ENCODE measurements at places on chromosomes 2 and 18.
A peak's percentile ranks its signal among the peaks of the same experiment; 100 is the strongest.

- no peak for DNase-seq
Measured at GRCh38 chr2:68237404-68237803, 14.9 kb downstream of the PPP3R1 start.

DNA sequence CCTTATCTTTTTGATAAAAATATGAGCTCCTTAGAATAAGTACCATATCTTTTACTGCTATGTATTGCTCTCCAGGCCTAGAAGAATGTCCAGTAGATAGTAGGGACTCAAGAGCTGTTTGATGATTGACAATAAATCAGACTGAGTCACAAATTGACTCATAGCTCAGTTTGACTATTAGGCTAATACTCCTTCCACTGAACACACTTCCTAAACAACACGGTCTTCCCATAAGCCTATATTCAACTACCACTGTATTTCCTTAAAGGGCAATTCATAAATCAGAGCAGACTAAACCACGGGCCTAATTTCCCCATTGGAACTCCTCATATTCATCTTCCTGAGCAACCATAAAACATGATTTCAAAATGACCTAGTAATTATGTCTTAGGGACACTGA, 258.5 kb downstream of the ALK start:
- no peak for DNase-seq

DNA sequence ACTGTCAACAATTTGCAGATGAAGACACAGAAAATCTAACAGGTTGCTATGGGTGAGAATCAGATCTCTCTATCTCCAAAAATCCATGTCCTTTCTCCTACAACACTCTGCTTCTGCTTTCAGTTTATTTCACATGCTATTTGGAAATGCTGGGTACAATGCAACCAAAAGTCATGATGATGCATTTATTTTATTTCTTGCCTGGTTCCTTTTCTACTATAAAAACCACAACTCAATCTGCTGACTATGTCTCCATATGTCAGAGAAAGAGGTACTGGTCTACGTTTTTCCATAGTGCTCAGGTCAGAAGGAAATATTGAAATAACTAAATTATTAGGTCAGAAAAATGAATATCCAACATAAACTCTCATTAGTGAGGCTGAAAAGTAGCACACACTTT, 20.5 kb downstream of the RAD51AP2 start:
- no peak for DNase-seq

- no peak for DNase-seq
Measured at GRCh38 chr18:62991959-62992358, 276.6 kb downstream of the PHLPP1 start.

- no peak for DNase-seq
Measured at GRCh38 chr2:2075875-2076529, 255.1 kb downstream of the MYT1L start.

GRCh38 chr2:121530212-121530705, 421 bp upstream of the RNU4ATAC start:
- peak; percentile 94 for DNase-seq

- no peak for DNase-seq
Measured at GRCh38 chr18:58201733-58202730, 158.0 kb downstream of the NEDD4L start.

GRCh38 chr2:12702168-12703121, 14.3 kb upstream of the TRIB2 start:
- DNase-seq = no peak

DNA sequence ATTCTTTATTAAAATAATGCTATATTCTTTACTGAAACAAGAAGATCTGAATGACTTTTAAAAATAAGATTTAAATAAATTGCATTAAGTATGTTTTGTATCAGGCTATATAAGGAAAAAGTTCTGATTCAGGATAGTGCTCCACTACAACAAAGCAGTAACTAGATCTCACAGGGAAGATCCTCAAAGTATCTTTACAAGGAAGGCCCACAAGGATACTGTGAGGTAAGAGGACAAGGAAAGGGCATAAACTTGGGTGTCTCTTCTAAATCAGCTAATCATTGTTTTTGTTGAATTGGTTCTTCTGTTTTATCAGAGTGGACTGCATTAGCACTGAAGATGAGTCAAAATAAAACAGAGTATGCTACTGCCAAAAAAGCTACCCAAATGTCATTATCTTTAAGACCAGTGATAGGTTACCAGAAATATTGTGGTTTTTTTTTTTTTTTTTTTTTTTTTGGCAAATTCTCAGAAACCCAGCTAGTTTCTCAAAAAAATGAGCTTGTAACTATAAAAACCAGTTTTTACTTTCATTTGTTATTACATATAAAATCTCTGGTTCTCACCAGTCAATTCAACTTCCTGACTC, 160.9 kb downstream of the BAZ2B start:
- DNase-seq = no peak

GRCh38 chr2:238730001-238730669, 117.8 kb upstream of the TWIST2 start:
- no peak for DNase-seq

GRCh38 chr2:1628893-1629292, 115.4 kb downstream of the PXDN start:
- DNase-seq = no peak

DNA sequence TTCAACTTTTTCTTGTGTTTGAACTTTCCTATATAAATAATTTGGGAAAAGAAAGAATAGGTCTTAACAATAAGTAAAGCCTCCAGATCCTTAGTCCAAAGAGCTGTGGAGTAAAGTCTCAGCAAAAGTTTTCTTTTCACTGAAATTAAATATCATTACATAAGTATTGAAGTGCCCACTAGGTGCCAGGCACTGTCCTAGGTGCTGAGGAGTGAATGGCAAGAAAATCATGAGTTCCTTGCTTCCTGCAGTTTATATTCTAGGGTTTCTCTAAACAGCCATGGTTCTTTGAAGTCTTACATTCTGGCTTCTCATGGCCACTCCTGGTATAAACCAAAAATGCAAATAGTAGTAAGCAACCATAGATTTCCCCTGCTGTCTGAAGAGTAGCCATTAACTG, 59.7 kb downstream of the SPP2 start:
- no peak for DNase-seq

DNA sequence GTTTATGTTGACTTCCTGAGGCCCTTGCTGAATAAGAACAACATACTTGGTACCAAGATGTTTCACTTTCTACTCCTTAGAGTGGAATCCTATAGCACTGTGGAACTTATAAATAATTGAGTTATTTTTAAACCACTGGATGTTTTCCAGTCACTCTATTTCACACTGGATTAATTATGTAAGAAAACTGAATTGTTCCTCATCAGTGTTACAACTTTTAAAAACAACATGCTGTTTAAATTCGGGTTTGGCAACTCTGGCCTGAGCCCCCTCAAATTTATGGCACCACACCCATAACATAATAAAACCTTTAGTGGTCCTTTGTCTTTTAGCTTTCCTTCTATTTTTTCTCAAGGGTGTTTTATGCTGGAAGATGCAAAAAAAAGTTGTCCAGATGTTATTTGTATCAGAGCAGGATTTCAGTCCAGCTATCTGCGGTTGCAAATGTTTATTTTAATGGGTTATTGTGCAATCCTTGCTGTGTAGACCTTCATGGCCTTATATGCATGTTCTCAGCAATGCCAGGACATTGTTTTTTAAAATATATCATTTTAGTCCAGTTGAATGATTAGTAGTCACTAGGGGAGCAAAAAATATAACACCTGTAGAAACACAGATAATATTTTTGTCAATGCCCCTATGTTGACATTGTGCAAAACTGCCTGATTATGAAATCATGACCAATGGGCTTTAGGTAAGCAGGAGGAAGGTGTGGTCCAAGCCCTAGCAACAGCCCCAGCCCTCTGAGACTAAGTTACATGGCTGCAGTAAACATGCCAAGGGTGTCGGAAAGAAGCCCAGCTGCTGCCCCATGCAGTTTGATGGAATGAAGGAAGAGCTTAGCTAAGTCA, 638.0 kb upstream of the ZEB2 start:
- DNase-seq = no peak

DNA sequence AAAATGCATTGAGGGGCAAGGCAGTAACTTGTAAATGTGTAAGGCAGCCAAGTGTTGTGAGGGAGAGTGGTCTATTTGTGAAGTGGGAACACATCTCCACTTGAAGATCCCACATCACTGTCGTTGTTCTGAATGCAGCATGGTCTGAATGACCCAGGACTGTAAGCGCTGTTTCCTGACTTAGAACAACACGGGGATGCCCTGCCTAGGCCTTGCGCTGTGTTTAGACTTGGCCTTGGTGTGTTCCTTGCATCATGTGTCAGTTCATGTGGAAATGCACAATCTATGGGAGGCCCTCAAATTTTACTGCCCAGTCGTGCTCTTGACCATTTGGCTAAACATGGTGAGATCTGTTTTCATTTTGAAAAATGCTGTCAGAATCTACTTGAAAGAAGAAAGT, 205.1 kb downstream of the SOX11 start:
- DNase-seq = no peak

- DNase-seq = no peak
Measured at GRCh38 chr2:142100970-142101369, 29.8 kb downstream of the LRP1B start.

Measured in endodermal cell (in vitro differentiated cells).